ENCODE measurements at places on chromosomes 11 and 22.
A peak's percentile ranks its signal among the peaks of the same experiment; 100 is the strongest.

DNA sequence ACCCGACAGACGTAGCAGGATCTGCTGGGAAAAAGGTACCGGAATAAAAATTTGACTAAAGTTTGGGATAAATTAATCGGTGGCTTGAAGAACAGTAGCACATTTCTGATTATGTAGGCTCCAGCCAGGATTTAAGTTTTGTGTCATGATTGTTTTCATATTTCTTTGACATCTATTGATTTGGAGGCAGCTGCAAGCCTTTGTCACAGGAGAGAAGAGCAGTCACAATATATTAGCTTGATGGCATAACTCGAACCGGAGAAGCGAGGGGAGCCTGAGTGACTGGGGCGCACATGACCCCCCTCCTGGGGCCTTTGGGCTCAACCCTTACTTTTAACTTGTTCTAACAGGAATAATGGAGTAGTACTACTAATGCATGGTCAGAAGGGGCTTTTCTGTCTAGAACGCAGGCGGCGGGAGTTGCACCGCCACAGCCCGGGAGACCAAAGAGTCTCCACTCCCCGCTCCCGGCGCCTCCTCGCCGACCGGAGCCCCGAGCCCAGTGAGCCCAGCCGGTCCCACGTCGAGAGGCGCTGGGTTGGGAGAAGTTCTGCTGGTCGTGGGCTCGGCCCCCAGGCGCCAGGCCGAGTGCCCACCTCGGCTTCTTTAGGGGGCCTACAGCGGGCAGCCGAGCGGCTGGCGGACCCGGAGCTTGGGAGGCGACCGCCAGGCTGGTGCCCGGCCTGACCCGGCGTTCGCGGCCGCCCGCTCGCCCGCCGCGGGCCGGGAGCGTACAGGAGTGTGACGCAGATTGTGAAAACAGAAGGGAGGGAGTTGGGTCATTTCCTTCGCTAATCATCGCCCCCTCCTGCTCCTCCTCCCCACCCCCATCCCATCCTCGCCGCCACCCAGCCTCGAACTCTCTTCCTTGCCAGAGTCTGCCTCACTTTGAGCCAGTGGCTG, 15.7 kb upstream of the PAX6 start:
- no peak for DNase-seq

DNA sequence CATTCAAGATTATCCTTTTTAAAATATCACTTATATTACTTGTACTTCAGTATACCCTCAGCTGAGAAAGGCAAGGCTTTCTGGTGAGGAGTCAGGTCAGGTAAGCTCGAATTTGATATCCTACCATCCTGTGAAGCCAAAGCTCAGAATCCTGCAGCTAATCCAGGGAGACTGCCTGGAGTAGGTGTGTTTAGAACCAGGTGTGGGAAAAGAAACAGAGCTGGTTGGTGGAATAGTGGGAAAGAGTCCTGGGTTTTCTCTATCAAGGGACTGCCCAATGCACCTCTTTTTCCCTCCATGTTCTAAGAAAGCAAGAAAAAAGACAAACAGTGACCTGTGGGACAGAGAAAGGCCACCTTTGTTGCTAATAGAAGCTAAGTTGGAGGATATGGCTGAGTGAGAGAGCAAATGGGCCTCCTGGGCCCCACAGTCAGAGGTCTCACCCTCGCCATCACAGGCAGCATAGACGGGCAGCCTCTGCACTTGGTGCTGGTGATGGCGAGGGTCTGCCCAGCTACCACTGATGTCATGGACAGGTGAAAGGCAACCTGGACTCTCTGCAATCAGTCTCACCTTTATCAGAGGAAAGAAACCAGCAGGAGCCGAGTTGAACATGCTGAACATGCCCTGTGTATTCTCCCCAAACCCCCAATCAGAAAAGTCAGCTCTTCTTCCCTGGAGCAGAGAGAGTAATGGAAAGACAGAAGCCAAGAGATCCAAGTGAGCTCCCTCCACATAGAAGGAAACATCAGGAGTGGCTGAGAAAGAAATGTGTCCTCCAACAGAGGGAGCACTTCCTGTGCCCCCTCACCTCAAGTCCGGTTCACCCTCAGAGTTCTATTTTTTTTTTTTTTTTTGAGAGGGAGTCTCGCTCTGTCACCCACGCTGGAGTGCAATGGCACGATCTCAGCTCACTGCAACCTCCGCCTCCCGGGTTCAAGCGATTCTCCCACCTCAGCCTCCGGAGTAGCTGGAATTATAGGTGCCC, 491.3 kb downstream of the BUD13 start:
- no peak for DNase-seq

DNA sequence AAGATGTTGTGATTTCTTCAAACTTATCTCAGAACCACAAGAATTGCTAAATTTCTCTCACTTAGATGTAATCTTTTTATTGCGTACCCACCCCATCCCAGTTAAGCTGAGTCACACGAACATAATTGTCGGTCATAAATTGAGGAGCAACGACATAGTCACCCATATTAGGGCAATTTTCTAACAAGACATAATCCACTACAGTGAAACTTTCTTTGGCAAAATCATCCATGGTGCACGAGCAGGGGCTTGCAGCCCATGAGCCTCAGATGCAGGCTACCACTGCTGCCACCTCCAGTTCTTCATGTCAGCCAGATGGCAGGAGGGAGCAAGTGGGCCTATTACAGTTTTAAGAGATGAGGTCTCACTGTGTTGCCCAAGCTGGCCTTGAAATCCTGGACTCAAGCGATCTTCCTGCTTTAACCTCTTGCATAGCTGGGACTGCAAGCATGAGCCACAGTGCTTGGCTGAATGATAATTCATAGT, 70.3 kb upstream of the GRK2 start:
- DNase-seq: no peak

DNA sequence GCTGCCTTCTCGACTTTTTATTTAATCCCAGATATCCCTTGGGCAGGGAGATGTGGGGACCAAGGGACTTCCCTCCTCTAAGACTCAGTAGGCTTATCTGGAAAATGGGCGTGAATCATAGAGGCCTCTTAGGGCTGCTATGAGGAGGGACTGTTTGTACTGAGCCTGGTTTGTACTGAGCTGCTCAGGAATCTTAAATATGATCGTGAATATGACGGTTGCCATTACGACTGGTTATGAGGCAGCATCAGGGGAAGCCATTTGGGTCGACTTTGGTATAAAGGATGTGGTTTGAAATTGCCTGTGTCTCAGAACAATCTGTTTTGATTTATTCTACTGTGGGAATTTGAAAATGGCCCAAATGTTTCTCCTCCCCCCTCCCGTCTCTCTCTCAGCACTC, 20.6 kb downstream of the TSPAN18 start:
- no peak for DNase-seq

- no peak for DNase-seq
Measured at GRCh38 chr11:31824332-31824878, 13.3 kb upstream of the PAX6 start.

DNA sequence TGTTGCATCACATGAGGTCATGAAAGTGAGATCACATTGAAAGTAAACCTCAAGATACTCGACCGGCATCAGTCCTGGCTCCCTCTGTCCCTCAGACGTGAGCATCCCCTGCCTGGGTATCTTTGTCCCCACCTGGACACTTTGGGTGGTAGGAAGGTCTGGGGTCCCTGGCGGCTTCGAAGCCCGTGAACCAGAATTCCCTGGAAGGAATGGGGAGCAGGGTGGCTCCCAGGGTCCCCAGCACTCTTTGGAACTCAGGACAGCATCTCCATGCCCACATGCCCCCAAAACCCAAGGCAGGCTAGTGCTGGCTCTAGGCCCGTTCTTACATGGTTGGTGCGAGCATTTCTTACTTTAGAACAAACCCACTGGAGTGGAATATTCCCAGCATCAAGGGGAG, 7.5 kb downstream of the DERL3 start:
- DNase-seq: no peak

GRCh38 chr11:108766596-108767173, 101.8 kb downstream of the DDX10 start:
- DNase-seq: no peak

DNA sequence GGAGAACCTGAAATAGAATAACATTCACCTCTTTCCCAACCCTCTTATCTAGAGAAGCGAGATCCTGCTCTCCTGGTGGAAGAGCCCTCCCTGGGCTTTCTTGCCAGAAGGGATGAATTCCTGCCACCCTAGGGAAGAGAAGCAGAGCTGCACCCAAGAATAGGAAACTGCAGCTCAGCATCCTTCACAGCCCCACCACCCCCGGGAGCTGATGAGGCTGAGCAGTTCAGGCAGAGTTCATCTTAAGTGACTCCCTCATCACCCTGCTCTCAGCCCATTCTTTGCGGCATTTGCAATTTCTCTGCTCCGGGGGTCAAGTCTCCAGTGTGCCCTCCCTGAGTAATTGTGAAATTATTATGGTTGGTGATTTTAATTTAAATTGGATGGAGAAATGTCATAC, 514.9 kb downstream of the BUD13 start:
- no peak for DNase-seq

DNA sequence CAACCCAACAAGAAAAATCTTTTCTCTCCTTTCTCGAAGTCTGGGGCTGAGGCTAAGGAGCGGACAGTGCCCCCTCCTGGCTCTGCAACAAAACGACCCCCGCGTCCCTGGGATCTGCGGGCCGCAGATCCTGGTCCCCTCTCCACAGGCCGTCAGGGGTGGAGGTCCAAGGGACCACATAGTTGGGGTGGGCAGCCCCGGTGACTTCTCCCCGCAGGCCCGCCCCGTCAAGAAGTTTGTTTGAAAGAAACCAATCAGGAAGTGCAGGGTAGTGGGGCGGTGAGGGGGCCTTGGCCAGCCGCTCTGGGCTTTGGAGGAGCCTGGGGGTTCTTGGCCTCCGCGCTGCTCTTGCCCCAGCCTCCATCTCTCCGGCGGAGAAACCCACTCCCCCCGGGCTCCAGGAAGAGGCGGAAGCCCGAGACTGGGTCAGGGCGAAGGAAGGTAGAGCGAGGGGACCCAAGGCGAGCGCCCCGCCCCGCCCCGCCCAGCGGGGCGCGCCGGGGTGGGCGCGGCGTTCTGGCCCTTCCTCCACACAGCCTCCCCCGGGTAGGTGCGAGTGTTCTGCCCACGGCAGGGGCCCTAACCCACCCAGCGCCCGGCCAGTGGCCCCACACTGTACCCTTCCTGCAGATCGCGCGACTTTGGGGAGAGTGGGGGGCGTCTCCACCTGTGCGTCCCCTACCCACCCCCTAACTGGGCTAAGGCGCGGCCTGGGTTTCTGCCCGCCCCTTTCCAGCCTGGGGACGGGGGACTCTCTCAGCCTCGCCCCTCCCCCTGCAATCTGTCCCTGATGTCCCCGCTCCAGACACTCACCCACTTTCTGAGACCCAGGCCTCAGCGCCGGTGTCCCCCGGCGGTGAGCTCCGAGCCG, 1.3 kb downstream of the TP53I11 start:
- DNase-seq: peak; percentile 55

- no peak for DNase-seq
Measured at GRCh38 chr11:112260490-112260889, at the start of gene PLET1. TSS of gene PLET1 (minus strand) at chr11:112260860. CDS start at chr11:112260589, 271 bp downstream.

GRCh38 chr22:33057363-33057995, 702 bp downstream of the SYN3 start:
- DNase-seq: no peak

- DNase-seq: peak; percentile 69
Measured at GRCh38 chr22:28909375-28909774, 26.0 kb downstream of the ZNRF3 start.

DNA sequence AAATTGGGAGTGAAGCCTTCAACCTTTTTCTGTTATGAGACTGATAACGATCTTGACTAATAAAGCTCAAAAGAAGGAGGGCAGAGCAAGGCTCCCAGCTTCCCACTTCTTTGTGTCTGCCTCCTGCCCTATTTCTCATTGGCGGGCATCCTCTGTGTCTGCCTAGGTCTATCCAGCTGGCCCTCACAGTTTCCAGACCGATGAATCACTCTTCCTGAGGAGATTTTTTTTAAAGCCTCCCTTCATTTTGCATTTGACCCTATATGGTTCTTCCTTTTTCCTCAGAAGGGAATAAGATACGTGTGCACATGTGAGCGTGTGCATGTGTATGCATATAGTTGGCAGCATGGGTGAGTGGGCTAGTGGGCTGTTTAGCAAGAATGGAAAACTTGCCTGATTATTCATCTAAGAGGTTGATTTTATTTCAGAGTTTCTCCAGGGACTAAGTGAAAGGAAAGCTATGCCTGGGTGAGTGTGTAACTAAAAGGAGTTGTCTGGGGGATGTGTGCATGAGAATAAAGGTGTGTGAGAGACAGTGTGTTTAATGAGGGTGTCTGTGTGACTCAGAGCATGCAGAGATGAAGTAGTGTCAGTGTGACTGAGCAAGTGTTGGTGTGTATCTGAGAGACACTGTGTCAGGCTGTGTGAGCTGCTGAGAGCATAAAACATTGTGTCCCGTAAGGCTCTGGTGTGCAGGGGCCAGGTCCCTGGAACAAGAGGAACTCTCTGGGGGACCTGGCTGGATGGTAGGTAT, 12.2 kb downstream of the PHLDB1 start:
- no peak for DNase-seq

DNA sequence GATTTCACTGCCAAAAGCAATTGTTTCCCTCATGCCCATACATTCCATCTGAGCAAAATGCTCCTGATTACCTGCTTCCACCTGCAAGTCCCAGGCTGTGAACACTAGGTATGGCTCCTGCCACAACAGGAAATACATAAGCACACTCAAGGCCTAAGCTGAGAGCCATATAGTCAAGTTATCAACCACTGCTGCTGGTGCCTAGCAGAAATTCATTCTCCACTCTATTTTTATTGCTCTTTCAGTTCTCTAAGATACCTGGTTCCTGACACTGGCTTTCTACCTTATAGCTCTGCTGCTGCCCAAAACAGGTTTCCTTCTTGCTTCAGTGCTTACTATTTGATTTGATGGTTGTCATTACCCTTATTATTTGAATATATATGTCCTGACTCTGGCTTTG, 31.6 kb downstream of the SLC36A4 start:
- no peak for DNase-seq

DNA sequence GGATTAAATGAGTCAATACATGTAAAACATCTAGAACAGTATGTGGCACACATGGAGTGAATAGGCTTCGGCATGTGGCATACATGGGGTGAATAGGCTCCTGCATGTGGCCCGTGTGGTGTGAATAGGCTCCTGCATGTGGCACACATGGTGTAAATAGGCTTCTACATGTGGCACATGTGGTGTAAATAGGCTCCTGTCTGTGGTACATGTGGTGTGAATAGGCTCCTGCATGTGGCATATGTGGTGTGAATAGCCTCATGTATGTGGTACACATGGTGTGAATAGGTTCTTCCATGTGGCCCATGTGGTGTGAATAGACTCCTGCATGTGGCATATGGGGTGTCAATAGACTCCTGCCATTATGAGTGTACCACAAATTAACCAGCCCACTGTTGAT, 219.1 kb upstream of the KIRREL3 start:
- DNase-seq: no peak

- no peak for DNase-seq
Measured at GRCh38 chr11:92558323-92558722, 333.7 kb downstream of the FAT3 start.
